ENCODE measurements at places on chromosomes 11 and 22.
A peak's percentile ranks its signal among the peaks of the same experiment; 100 is the strongest.

DNA sequence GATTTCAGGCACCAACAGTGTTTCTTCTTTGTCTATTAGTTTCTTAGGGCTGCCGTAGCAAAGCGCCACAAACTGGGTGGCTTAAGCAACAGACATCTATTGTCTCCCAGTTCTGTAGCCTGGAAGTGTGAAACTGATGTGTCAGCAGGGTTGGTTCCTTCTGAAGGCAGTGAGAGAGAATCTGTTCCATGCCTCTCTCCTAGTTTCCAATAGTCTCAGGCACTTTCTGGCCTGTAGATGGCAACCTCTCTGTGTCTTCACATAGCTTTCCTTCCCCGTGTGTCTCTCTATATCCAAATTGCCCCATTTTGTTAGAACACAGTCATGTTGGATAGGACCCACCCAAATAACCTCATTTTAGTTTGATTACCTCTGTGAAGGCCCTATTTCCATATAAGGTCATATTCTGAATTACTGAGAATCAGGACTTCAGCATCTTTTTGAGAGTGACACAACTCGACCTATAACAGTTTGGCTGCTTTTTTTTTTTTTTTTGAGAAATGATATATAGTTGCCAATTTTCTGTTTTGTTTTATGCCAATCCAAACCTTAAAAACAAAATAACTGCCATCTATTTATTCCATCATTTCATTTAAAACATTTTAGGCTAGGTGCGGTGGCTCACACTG is 108.2 kb downstream of the SLC36A4 start:
- no peak for DNase-seq

DNA sequence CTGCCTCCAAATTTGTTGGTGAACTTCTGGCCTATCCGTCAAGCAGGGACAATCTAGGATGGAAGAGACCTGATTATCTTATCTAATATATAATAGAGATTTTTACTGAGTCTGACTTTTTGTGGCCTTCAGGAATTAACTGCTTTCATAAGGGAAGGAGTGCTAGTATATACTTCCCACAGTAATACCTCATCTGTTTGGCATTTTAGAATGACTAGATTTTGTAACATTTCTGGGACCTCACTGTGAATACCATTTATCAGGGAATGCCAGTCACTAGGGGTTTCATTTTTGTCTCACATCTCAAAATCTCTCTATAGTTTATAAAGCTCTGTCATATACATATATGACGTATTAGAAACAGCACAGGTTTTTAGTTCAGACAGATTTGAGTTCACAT is 114.3 kb downstream of the INSC start:
- DNase-seq, result no peak

DNA sequence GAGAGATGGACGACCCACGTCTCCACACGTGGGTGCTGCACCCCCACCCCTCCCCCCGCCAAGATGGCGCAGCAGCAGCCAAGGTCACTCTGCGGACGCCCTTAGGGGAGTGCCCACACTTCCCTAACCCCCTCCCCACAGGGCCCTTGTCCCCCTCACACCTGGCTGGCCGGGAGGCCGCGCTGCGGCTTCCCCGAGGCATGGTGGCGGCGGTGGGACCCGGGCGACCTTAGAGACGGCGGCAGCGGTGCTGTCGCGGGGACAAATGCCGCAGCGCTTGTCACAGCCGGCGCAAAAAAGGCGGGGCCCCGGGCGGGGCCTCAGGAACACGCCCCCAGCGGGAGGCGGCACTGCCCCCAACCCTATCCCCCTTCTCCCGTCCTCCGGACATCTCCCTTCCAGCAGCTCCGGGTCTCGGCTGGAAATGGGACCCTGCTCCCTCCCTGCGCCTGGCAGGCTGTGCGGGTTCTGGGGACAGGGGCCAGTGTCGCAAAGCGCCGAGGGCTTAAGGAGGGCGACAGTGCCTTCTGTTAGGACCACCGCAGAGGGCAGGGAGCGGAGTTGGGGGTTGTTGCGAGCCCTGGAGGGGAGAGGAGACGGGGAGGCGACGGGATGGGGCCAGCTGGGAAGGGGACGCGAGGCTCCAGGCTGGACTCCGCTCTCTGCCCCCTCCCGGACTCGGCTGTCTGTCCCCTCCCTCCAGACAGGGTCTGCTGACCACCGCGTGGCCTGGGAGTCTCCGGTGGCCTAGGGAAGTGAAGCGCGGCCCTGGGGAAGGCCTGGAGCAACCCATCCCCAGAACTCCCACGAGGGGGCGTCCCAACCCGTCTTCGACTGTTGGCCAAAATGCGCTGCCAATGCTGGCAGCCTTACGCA is at the start of gene CHCHD10:
Gene CHCHD10 (minus strand): TSS at position 300 of the 876 bp plus-strand sequence. CDS start 98 bp downstream, at position 202.
- peak; percentile 71 for DNase-seq

DNA sequence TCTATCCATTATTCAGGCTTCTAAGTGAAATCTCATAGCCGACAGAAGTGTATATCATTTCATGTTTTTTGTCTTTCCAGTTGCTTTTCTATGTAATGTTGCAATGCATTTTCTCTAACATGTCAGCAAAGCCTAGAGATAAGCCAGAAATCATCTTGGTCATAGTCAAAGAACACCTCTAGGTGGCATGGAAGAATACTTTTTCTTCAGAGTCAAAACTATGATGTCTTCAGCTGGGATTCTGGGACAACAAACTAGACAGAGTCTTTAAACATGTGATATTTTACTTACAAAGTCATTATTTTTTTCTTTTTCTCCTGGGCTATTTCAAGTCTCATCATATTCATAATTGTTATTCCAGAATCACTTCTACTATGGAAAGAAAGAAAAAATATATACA is 4.4 kb downstream of the GAS2 start:
- no peak for DNase-seq

GRCh38 chr11:132788816-132789325 is 743.4 kb downstream of the OPCML start:
- no peak for DNase-seq

DNA sequence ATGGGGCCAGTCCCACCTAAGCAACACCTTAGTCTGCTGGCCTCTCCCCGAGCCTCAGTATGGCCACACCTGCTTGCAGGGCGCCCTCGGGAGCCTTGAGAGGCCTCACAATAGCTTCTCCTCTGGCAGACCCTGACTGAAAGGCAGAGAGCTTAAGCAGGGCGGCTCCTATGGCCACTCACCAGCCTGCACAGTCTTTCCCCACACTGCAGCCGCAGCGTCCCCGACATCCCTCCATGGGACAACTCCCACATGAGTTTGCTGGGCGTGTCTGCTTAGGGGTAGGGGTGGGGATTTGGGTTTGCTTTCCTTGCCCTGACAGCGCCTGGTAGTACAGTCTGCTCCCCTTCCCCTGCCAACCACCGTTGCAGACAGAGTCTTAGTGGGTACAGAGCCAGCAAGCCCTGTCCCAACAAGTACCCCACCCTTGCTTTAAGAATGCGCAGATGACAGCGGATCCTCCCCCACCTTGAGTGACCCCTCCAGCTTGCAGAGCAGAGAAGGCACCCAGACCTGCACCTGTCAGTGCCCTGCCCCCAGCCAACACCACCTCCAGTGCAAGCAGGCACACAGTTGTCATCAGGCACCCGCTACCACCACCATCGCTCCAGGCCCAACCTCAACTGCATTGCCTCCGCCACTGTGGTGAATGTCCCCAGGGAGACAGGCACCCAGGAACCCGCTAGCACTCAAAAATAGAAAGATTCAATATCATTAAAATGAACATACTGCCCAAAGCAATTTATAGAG is 413.8 kb upstream of the ARHGAP42 start:
- DNase-seq, result no peak

DNA sequence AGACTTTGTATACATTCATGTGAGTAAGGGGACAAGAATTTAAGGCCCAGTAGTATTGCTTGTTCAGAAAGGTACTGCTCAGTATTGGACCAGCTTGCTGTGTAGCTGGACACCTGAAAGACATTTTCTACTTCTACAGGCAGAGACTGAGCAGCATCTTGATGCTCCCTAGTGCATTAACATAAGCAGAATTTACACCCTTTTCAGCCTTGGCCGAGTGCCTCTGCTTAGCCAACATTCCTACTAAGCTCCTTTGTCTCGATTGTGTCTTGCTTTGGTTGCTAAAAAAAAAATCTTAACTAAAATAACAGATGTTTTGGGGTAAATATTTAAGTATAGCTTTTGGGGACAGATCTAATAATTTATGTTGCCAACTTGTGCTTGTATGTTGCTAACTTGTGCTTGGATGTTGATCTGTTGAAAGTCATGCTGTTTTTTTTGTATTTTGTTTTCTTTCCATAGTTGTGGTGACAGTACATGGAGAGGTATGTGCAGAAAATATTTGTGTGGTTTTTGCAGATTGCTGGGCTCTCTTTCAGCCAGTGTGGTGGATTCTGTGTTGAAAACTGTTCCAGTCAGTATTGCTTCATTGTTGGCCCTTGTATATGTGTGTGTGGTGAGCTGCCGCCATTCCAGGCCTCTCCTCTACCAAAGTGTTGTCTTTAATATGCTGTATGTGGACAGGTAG is 3.7 kb downstream of the PTS start:
- DNase-seq, result no peak

All from activated gamma-delta T cell treated with Interleukin-2 at 50 U/mL for 16 hours (primary cell).